ENCODE measurements at places on chromosomes 5 and 9. TPM values are rescaled to one million over a fixed set of nuclear protein-coding genes. Genes with fewer than 3 reads are reported as not detected.

Gene POLR1E
- total RNA-seq = 11.6 TPM

Gene GRXCR2
- total RNA-seq = not detected

Gene TMEM252
- total RNA-seq = not detected

Gene CORO2A
- 27.6 TPM for total RNA-seq

Gene GFPT2
- 15.6 TPM for total RNA-seq

- H3K27ac ChIP-seq = no peak overlapping the region
- no peaks in the 10 kb centered on the region for H3K36me3 ChIP-seq
Measured at GRCh38 chr9:91166796-91167366, 194.8 kb downstream of the AUH start.

GRCh38 chr5:172403189-172403796, 51.0 kb downstream of the SH3PXD2B start:
- H3K27me3 ChIP-seq = no peaks in the 10 kb centered on the region
- DNase-seq = no peak
- no peak overlapping the region for H3K4me3 ChIP-seq
- H3K27ac ChIP-seq = peak overlapping the region; percentile 84
- H3K36me3 ChIP-seq = peaks cover 4% of the 10 kb centered on the region

DNA sequence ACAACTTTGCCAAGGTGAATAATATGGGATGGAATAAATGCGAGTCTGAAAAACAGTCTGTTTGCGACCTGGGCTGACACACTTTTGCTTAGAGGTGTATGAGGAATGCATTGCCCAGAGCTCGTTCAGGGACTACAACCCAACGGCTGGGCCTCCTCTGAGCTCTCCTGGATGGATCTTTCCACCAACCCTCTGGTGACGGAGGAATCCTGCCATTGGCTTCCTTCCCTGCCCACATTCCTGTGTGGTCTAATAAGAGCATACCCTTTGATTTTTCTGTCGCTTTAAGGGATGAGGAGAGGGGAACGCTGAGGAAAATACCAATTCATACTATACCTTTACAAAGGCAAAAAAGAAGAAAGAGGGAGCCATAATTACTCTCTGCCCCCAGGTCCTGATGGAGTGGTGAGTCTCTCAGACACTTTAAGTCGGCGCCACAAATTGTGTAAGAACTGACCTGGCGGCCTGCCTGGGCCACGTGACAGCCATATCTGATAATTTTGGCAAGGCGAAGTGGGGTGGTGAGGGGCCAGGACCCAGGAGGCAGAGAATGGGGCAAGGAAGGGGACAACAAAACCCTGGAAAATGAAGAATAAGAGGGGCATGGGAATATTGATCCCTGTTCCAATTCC, 265.2 kb upstream of the MSX2 start:
- H3K4me1 ChIP-seq = peaks cover 7% of the 10 kb centered on the region
- no peaks in the 10 kb centered on the region for H3K27me3 ChIP-seq
- no peak for DNase-seq
- H3K36me3 ChIP-seq = no peaks in the 10 kb centered on the region
- H3K4me3 ChIP-seq = no peak overlapping the region

GRCh38 chr5:170757182-170757601, 26.3 kb upstream of the GABRP start:
- H3K4me3 ChIP-seq = no peak overlapping the region
- no peak for DNase-seq
- no peaks in the 10 kb centered on the region for H3K36me3 ChIP-seq
- H3K27me3 ChIP-seq = no peaks in the 10 kb centered on the region
- H3K27ac ChIP-seq = peak overlapping the region; percentile 45
